ENCODE measurements at places on chromosomes 5 and 9.

GRCh38 chr9:80320480-80320879, 748.7 kb downstream of the TLE4 start:
- DNase-seq, result no peak

- no peak for DNase-seq
These were observed 2.9 kb upstream of the MACIR start for GRCh38 chr5:103255691-103256090.

GRCh38 chr5:59173578-59173977, 590.7 kb downstream of the RAB3C start:
- DNase-seq, result no peak

DNA sequence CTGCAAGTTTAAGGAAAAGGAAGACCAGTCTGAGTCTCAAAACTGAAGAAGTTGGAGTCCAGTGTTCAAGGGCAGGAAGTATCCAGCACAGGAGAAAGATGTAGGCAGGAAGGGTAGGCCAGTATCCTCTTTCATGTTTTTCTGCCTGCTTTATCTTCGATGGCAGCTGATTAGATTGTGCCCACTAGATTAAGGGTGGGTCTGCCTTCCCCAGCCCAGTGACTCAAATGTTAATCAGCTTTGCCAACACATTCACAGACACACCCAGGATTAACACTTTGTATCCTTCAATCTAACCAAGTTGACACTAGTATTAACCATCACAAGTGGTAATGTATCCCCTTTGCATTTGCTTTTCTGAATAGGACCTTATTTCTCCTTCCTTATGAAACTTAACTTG, 535.9 kb upstream of the FTMT start:
- DNase-seq, result no peak

GRCh38 chr9:72165821-72166547, 16.7 kb downstream of the GDA start:
- peak; percentile 57 for DNase-seq

DNA sequence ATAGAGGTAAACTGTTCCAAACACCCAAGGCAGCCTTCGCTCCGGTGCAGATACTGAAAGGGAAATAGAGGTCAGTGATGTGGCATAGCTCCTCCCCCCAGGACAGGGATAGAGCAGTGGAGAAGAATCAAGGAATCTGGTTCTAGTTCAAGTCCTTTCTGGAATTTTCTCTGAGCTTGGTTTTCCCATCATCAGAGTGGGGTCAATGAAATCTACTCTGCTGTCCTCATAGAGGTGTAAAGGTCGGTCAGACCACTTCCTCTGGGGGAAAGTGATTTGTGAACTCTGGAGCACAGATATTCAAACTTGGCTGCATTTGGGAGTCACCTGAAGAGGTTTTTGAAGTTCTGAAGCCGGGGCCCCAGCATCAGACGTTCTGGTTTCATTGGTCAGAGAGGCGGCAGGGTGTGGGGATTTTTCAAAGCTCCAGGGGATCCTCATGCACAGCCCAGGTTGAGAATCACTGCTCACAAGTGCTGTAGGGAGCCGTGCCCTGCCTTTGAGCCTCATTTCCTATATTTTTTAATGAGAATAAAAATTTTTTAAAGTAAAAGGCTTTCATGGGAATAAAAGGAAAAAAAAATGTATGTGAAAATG, 105.7 kb upstream of the RAD23B start:
- no peak for DNase-seq

GRCh38 chr5:125550274-125550673, 803.8 kb upstream of the ZNF608 start:
- DNase-seq, result no peak

DNA sequence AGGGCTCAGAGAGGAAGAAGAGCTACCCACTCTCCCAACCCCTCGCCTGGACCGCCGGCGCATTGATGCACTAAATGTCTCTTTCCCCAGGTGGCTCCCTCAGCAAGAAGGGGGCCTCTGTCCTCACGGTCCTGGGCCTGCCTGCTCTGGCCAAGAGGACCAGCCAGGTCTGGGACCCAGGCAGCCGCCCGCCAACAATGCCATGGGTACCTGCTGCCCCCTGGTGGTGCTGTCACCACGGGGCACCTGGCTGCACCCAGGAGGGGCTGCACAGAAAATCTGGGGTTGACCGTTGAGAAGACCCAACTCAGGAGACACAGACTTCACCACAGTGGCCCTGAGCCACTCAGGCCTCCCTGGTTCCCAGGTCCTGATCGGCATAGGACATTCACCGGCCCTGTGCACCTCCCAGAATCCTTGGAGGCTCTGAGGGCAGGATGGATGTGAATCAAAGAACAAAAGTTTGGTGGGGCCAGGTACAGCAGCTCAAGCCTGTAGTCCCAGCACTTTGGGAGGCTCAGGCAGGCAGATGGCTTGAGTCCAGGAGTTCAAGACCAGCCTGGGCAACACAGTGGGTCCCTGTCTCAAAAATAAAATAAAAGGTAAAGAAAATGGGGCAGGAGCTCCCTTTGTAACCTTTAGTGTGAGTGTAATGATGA, 2.4 kb upstream of the VAV2 start:
- peak; percentile 92 for DNase-seq

GRCh38 chr5:122997294-122997693, 39.2 kb downstream of the PPIC start:
- DNase-seq, result peak; percentile 2

DNA sequence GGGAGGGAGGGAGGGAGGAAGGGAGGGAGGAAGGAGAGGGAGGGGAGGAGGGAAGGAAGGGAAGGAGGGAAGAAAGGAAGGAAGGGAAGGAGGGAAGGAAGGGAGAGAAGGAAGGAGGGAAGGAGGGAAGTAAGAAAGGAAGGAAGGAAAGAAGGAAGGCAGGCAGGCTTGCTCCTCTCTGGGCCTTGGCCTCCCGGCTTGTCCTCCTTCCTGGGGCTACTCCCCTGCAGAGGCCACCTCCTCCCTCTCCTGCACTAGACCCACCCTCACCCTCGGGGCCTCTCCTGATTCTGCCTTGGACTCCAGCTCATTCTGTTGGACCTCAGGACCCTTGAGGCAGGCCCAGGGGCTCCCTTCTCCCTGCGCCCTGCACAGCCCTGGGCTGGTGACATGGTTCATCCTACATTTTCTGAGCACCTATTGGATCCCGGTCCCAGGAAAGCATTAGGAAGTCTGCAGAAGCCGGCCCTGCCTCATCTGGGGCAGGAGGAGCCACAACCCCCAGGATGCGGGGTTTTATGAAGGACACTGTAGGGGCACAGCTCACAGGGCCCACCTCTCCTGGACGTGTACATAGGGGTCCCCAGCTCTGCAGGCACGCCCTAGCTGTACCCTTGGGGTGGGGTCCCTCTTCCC, 23.0 kb downstream of the LHX3 start:
- DNase-seq, result no peak

- no peak for DNase-seq
These were observed 2.8 kb upstream of the UBAP1 start for GRCh38 chr9:34176089-34176488.

DNA sequence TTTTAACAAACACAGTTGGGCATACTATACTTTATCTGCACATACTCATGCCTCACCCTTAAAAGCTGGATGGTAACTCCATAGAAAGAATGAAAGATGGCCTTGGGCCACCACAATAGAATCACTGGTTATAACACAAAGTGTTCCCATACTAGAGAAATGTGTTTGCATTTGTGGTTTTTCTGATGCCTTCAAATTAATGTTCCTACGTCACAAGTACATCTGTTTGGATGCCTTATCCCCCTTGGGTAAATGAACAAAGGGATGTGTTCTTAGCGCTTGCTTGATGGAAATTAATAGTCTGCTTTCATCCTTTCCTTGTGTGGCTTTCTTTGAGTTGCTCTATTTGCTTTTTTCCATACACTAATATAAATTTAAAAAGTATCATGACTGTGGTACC, 291.1 kb upstream of the PDE4D start:
- no peak for DNase-seq

DNA sequence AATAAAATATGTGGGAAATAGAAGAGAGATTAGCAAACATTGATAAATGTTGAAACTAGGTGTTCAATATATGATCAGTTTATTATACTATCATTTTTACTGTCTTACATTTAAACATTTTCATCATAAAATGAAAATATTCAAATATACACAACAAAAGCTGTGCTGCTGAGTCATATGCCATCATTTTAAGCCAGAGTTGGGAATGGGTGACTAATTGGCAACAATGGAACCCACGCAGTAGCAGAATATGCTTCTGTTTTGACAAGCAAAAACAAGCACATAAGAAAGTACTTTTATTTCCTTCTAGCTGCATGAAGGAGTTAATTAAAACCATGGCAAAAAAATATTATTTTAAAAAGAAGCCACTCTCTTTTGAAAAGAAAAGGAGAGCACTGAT, 340.0 kb upstream of the EDIL3 start:
- DNase-seq, result peak; percentile 16

GRCh38 chr9:137392232-137393007, 30.5 kb downstream of the EXD3 start:
- no peak for DNase-seq

GRCh38 chr5:132496631-132497487, 6.3 kb upstream of the IRF1 start:
- DNase-seq, result peak; percentile 98

GRCh38 chr5:144196612-144197011, 25.9 kb downstream of the KCTD16 start:
- DNase-seq, result no peak

GRCh38 chr5:172046593-172046992, 40.2 kb upstream of the FBXW11 start:
- no peak for DNase-seq

GRCh38 chr9:121349009-121349408, 21.0 kb downstream of the STOM start:
- no peak for DNase-seq

DNA sequence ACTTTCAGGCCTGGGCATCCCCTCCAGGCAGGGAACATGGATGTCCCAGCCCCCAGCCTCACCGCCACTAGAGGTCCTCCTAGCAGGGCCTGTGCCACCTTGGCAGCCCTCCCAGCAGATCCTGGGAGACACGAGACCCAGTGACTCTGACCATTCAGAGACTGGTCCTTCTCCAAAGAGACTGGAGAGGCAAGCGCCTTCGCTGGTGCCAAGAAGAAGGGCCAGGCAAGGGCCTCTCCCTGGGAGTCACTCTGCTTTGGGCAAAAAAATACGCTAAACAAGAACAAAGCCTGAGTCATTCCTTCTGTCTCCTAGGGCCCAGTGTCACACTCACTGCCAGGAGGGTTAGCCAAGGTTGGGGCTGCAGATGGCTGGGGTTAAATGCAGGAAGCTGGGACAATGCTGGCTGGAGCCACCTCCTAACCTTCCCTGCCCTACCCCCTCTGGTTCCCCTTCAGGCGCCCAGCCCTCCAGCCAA, 35.3 kb upstream of the SMIM23 start:
- no peak for DNase-seq

GRCh38 chr5:126872561-126873354, 95.8 kb downstream of the LMNB1 start:
- no peak for DNase-seq

- no peak for DNase-seq
These were observed 1.8 kb downstream of the AQP3 start for GRCh38 chr9:33445389-33446239.

DNA sequence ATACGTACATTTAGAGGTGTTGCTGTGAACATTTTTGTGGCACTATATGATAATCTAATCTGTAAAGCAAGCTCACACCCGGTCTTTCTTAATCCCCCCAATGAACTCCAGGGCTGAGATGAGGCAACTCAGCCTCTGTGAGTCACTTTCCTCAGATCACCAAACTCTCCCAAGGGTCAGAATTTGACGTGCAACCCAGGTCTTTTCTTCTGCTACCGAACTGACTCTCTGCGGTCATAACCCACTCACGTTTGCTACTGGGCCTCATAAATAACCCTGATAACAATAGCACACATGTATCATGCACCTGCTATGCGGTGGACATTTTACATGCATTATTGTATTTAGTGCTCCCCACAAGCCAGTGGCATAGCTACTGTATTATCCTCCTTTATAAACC, 153.1 kb downstream of the DROSHA start:
- no peak for DNase-seq

- no peak for DNase-seq
These were observed 26.2 kb downstream of the SLC35A4 start for GRCh38 chr5:140590861-140591260.

DNA sequence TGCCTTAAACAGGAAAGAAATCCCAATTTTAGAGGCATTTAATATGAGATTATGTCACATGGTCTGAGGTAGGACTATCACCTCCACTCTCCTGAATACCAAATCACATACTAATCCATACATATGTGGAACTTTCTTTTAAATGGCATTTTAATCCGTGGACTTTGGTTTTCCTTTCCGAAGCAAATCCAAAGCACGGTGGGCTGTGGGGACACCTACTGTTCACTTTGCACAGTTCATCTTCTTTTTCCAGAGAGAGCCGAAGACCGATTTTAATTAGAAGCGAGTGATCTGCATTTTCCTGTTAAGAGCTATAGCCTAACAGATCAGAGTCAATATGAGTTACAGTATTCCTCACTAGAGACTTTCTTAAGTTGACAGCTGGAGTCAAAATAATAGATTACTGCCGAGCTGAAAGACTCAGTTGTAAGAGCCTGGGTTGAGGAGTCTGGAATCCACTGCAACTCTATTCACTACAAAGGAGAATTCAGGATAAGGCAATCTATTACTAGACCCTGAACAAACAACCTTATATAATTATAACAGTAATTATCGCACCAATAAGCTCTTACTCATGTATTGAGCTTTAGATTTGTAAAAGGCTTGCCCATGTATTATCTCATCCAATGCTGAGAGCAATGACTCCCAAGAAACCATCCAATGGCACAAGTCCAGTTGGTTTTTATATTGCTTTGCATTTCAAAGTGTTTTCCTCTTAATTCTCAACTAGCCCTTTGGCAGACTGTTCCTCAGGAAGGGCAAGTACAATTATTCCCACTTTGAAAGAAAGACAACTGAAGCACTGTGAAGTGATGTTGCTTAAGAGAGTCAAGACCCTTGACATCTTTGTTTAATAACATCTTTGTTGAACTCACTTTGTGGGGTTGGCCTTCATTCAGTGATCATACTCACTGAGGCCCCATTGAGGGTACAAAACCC, 144.7 kb downstream of the TRPM6 start:
- peak; percentile 21 for DNase-seq

- DNase-seq, result no peak
These were observed 136.5 kb downstream of the CDK5RAP2 start for GRCh38 chr9:120443489-120443888.

DNA sequence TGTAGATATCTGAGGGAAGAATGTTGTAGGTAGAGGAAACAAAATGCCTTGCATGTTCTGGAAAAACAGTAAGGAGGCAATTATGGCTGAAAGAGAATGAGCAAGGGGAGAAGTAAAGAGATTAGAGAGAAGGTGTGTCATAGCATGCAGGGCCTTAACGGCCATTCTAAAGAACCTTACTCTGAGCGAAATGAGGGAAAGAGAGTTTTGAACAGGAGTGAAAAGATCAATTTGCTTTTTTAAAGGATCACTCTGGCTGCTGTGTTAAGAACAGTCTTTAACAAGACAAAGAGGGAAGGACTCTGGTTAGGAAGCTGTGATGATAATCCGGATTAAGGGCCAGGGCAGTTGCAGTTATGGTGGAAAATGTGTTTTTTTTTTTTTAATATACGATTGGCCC, 22.6 kb downstream of the PTBP3 start:
- DNase-seq, result no peak

All from suppressor macrophage treated with lipopolysaccharide for 1 hour (primary cell).